ENCODE measurements at places on chromosomes 12 and 14.

GRCh38 chr12:106030210-106031071, 108.3 kb downstream of the NUAK1 start:
- no peak for DNase-seq

DNA sequence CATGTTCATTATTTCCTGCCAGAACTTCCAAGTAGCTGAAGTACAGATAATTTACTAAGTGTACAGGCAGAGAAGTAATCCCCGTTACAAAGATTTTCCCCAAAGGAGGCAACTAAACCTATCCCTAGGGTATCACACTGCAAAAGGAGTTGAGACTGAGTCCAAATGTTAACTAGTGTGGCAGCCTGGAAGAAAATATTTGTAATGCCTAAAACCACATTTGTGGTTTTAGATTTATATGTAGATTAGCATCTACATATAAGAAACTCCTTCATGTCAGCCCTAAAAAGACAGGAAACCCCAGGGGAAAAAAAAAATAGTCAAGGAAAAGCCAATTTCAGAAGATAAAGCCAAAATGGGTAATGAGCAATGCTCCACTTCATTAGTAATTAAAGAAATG, 1.4 kb upstream of the RNASE12 start:
- DNase-seq: no peak

- no peak for DNase-seq
Observed at GRCh38 chr12:128817111-128818015, 6.4 kb downstream of the SLC15A4 start.

GRCh38 chr12:30898846-30899245, 27.7 kb upstream of the TSPAN11 start:
- DNase-seq: no peak

DNA sequence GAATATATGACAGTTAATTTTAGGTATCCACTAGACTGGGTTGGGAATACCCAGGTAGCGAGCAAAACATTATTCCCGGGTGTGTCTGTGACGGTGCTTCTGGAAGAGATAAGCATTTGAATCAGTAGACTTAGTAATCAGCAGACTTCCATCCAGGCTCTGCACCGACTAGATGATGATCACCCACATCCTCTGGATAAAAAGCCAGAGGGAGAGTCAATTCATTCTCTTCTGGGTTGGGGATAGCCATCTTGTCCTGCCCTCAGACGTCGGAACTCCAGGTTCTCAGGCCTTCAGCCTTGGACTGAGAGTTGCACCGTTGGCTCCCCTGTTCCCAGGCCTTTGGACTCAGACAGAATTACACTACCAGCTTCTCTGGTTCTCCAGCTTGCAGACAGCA, 168.0 kb downstream of the PHLDA1 start:
- no peak for DNase-seq

Measured in bone marrow (tissue), 2 donors.